NCI-H460 (cell line): ENCODE measurements at places on chromosomes 3 and 15.

DNA sequence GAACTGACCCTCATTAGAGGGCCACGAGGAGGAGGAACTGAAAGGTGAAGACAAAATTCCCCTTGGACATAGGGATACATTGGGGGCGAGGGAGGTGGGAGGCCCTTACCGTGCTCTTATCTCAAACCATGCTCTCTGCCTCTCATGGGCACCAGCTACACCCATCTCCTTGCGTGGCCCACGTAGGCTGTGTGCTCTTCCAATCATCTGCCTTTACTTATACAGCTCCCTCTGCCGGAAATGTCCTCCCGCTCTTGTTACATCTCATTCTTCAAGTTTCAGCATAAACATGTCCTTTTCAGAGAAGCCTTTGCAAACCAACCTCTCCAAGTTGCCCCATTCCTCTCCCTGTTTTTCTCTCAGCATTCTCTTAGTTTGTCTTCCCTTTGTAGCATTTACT, 307.8 kb upstream of the PROK2 start:
- no peak for DNase-seq

GRCh38 chr3:43411429-43411828, 125.1 kb downstream of the SNRK start:
- no peak for DNase-seq

DNA sequence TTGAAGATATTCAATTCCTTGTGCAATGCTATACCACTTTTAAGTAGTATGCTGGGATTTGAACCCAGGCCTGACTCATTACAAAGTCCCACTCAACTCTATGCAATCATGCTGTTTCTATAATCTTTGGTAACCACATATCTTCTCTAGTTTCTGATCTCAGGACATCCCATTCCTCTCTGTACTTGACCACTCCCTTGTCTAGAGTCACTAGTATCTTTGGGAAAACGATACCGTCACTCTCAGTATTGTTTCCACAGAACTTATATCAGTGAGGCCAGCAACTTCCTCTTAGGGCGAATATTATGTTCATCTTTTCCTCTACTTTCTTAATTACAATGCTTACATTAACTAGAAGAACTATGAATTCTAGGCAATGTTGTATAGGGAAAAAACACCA, 137.3 kb upstream of the TSPAN3 start:
- no peak for DNase-seq

- DNase-seq, result no peak
Measured at GRCh38 chr3:38163117-38163840, 2.1 kb upstream of the OXSR1 start.

DNA sequence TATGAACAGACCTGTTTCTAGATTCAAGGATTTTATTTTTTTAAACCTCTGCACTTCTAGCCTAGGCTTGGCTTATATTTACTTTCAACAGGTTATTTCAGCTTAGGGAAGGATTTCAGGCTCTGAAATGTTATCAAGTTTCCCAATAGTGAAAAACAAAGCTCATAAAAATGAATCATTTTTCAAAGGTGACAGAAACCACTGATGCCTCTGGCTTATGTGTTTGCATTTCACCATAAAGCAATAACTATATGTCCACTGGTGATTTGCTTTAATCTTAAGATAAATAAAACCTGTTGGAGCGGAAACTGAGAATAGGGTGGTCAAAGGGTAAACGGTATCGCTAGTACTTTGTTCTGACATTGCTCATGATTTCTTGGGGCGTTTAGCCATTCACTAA, 141.2 kb upstream of the LRIG1 start:
- no peak for DNase-seq

- DNase-seq, result no peak
Measured at GRCh38 chr3:56914646-56915045, 112.9 kb upstream of the ARHGEF3 start.

DNA sequence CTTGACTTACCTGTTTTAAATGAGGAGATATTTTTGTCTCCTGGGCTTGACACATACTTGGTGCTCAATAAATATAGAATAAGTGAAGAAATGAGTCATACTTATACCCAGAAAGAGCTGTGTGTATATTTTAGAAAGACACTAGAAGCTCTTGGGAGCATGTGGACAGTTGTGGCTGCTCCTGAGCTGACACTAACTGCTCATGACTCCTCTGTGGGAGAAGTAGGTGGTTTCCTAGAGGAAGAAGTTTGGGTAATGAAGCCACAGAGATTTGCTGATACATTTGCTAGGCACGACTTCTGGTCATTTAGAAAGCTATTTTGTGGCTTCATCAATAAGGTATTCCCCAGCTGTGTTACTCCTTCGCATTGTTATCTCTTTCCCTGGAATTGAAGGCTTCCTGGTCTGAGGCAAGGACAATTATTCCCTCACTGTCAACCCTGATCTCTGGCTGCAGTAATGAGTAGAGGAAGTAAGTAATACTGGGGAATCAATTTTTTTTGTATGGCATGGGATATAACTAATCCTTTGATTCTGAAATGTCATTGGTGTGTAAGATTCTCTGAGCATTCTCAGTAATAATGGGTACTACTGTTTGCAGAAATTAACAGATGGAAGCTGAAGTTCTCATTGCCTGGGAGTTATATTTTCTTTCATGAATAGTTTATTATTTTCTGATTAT, 79.6 kb upstream of the DCBLD2 start:
- no peak for DNase-seq
